ENCODE measurements at places on chromosomes 7 and 10.

GRCh38 chr10:91694170-91694794 is 61.4 kb upstream of the PPP1R3C start:
- no peak for DNase-seq

GRCh38 chr10:120962756-120963593 is 111.8 kb downstream of the WDR11 start:
- DNase-seq: no peak

GRCh38 chr7:4225881-4226523 is 456.1 kb upstream of the FOXK1 start:
- DNase-seq: no peak

DNA sequence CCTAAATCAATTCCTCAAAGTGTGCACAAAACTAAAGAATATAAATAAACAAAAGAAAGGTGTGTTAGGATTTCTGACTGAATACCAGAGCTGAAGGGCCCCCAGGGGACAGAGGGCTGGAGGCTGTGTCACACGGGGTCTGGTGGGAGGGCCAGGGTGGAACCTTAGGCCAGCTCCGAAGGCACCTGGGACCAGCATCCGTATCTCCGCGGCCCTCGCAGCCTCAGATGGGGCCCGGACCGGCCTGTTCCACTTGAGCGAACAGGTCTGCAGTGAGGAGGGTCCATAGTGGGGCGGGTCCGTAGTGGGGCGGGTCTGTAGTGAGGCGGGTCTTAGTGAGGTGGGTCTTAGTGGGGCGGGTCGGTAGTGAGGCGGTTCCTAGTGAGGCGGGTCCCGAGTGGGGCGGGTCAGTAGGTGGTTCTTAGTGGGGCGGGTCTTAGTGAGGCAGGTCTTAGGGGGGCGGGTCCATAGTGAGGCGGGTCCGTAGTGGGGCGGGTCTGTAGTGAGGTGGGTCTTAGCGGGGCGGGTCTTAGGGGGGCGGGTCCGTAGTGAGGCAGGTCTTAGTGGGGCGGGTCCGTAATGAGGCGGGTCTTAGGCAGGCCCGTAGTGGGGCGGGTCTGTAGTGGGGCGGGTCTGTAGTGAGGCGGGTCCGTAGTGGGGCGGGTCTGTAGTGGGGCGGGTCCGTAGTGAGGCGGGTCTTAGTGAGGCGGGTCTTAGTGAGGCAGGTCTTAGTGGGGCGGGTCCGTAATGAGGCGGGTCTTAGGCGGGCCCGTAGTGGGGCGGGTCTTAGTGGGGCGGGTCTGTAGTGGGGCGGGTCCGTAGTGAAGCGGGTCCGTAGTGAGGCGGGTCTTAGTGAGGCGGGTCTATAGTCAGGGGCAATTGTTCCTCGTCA is 15.1 kb downstream of the GPR146 start:
- no peak for DNase-seq

DNA sequence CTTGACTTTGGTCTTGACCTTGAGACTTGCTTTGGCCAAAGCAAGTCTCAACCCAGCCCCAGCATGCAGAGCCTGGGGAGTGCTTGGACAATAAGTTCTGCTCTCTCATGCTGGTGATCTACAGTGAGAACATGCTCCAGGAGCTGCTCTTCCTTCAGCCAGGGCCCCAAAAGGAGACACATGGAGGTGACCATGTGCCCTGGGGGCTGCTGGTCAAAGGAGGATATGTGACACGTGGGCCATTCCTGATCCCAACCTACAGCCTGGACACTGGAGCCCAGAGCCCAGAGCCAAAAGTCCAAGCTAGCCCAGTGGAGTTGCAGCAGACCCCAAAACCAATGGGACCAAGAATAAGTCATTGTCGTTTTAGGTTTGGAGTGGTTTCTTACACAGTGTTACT is 78.2 kb upstream of the CHST15 start:
- no peak for DNase-seq

DNA sequence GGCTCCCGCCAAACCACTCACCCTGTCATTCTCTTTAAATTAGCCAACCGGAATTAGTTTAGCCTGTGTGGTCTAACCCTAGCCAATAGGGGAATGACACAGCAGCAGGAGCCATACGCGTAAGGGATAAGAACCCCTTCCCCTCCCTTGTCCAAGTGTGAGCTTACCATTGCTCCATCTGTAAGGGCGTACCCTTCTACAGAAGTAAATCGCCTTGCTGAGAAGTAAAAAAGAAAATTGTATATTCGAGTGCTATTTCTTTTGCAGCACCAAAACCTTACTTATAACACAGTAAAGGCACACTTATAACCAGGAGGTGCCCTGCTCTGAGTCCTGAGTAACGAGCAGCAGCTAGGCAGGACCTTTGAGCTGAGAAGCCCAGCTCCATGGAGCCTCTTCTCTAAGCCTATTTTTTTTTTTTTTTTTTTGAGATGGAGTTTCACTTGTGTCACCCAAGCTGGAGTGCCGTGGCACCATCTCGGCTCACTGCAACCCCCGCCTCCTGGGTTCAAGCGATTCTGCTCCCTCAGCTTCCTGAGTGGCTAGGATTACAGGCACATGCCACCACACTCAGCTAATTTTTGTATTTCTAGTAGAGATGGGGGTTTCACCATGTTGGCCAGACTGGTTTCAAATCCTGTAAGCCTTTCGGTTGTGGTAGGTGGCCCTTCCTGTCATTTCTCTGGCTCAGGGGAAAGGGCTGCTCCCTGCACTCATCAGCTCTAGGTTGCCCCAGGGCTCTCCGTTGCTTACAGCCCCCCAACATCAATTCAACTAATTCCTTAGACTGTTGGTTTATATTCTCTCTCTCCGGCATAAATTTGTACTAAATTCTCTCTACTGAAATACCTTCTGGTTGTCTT is 73.3 kb downstream of the NSUN6 start:
- no peak for DNase-seq

DNA sequence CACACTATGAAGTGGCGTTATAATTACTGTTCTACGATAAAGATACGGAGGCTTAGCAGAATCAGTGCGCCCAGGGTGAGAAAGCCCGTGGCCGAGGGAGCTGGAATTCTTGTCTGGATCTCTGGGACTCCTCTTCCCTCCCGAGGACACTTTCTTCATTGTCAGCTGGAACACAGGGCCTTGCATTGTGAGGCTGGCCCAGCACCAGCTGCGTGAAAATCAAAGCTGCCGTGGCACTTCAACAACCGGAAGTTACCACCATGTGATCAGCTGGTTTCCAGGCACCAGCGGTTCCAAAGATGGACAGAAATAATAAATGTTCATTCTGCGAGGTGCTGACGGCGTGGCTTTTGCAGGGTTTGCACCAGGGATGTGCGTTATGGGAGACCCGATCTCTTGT is 234.0 kb upstream of the PITRM1 start:
- no peak for DNase-seq

DNA sequence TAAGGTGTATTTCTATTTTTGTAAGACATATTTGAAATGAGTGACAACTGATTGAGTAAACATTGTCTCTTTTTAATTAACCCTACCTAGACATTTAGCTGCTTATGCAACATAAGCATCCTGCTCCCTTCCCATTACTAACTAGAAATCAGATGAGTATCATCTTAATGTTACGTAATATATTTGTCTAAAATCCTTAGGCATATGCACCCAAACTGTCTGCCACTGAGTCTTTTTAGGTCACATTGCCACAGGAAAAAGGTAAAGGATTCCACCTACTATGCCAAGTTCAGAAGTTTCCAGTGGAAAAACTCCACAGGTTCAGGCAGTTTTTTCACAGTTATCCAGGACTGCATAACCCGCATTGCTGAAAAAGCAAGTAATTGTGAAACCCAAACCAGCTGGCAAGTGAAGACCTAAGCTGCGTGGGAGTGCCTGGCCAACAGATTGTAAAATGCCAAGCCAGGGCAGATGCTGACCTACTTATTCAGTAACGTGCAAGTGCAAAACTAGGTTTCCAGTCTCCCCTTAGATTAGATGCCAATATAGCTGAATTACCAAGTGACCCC is 983.7 kb downstream of the GATA3 start:
- no peak for DNase-seq

DNA sequence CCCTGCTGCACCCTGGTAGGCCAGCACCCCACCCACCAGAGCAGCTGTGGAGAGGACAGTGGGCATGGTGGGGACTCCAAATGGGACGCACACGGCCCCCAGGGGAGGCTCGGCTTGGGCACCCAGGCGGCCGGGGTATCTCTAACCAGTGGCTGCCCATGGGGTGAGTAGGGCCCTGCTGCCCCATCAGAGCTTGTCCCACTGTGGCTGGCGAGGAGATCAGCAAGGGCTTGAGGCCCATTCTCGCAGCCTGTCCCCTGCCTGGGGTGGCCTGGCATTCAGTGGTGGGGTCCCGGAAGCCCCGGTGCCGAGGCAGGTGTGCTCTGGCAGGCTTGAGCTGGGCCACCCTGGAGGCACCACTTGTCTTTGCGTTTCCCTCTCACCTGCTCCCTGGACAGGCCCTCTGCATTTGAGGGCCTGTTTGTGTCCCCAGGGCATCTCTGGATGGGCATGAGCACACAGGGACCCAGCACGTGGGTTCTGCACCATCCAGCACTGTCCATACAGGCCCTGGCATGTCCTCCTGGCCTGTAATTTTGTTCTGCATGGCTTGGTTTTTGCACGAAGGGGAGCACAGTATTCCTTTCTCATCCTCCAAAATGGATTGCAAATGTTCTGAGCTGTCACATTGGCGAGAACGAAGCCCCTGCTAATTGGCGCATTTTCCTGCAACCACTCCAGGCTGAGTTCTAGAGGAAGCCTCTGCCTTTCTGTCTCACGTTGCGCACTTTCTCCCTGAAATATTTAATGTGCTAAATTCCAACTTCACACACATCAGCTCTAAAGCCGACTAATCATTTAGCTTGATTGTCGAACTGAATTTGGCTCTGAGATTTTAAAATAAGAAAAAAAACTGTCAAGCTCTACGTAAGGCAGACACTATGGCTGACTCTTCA is 27.2 kb downstream of the PWWP2B start:
- no peak for DNase-seq

GRCh38 chr10:12212454-12212853 is 16.5 kb downstream of the CDC123 start:
- DNase-seq: no peak

- no peak for DNase-seq
Observed at GRCh38 chr7:66238773-66239466, 33.8 kb downstream of the TPST1 start.

GRCh38 chr7:13126347-13126746 is 438.9 kb downstream of the ARL4A start:
- no peak for DNase-seq

DNA sequence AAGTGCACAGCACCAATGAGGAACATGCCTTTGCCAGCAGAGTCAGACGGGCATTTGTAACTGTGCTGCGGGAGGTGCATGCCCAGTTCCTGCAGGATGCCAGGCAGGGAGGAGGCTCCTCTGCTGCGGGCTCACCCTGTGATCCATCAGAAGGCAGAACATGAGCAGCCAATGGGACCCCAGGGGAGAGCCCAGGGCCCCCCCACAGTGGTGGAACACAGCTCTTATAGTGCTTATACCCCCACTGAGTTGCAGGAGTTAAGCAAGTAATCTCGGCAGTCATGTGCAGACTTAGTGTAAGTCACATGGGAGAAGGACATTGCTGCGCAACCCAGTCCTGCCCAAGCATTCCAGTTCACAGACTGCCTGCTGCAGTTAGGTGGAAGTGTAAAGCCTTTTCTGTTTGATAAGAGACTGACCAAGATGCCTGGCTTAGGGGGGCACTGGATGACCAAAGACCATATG is 120.3 kb upstream of the TMEM106B start:
- no peak for DNase-seq

DNA sequence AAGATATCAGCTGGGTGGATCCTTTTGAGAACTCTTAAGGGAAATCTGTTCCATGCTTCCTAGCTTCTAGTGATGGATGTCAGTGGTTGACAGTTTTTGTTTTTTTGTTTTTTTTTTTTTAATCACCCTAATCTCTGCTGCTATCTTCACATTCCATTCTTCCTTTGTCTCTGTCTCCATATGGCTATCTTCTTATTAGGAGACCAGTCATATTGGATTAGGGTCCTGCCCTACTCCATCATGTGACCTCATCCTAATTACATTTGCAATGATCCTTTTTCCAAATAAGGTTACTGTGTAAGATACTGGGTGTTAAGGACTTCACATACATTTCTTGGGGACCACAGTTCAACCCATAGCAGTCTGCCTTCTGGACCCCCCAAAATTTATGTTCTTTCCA is 69.7 kb downstream of the MLLT10 start:
- no peak for DNase-seq

GRCh38 chr7:76185187-76185896 is 16.4 kb upstream of the SRRM3 start:
- DNase-seq: no peak

GRCh38 chr7:24283897-24284698 is at the start of gene NPY:
Gene NPY (plus strand): TSS chr7:24284190. CDS start chr7:24285241, 1,051 bp downstream.
- DNase-seq: peak; percentile 3

DNA sequence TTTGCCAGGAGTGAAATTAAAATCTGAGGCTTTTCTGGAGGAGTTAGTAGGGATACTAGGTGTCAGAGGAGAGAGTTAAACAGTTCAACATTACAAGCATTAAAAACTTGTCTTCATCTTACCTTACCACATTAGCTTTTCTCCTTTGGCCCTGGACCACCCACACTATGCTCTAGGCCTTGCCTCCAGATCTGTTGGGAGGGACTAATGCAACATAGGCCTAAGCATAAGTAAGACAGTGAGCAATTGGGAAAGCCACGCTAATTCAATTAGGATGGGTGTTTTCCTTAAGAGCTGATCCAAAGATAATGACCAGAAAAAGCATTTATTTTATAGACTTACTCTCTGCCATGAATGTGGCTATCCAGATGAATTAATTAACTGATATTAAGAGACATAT is 158.9 kb downstream of the ELMO1 start:
- no peak for DNase-seq
